NCI-H1092 treated with DMSO at 0.1 percent for 48 hours (cell line): ENCODE measurements at places on chromosomes 12 and 14.

DNA sequence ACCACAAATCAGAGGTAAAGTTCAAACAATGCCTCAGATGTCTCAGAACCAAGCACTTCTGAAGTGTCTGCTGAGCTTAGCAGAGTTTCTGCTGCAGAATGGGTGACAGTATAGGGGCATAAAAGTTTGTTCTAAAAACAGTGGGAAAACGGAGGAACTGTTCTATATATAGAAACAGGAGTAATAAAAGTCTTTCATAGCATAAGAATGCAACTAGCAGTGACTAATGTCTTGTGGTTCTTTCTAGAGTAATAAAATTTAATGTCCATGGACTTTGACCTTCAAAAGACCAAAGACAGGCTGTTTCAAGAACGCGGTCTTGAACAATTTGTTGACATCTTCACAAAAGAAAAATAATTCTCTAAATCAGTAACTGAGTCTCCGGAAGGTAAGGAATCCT lies 107.5 kb upstream of the FAR2 start:
- DNase-seq, result no peak

DNA sequence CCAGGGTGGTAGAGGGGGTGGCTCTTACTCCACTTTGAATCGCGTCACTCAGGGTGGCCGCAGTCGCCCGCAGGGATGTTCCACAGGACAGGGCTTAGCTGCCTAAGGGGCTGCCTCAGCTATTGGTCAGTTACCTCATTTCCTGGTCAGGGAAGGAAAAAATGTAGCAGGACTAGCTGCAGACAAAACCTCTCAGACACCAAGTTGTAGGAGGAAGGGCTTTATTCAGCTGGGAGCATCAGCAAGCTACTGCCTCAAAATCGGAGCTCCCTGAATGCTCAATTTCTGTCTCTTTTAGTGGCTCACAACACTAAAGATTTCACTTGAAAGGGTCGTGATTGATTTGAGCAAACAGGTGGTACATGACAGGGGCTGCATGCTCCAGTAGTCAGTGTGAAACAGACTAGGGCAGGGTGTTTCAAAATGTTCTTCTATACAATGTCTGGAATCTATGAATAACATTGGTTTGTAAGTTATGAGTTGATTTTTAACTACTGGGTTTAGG lies 6.4 kb upstream of the CLEC6A start:
- DNase-seq, result no peak

- DNase-seq, result no peak
These were observed 19.4 kb downstream of the RAP1B start for GRCh38 chr12:68630050-68630449.

DNA sequence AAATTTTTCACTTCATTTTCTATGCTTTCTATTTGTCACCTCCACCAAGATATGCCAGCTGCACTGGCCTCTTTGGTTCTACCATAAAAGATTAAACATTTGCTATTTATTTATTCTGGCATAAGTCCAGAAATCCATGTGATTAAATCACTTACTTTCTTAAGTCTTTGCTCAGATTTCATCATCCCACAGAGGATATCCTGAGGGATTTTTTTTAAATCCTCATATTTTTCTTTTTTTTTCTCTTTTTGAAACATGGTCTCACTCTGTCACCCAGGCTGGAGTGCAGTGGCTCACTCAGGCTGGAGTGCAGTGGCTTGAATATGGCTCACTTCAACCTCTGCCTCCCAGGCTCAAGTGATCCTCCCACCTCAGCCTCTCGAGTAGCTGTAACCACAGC lies 645.4 kb upstream of the ATXN7L3B start:
- DNase-seq, result no peak

GRCh38 chr14:66503532-66503931 lies 4.4 kb upstream of the GPHN start:
- DNase-seq, result no peak

- peak; percentile 39 for DNase-seq
These were observed 141.3 kb downstream of the PRKCH start for GRCh38 chr14:61462566-61463193.
